ENCODE measurements at places on chromosomes 16 and 17.

GRCh38 chr17:596763-597644, 117.6 kb downstream of the VPS53 start:
- no peak for DNase-seq

DNA sequence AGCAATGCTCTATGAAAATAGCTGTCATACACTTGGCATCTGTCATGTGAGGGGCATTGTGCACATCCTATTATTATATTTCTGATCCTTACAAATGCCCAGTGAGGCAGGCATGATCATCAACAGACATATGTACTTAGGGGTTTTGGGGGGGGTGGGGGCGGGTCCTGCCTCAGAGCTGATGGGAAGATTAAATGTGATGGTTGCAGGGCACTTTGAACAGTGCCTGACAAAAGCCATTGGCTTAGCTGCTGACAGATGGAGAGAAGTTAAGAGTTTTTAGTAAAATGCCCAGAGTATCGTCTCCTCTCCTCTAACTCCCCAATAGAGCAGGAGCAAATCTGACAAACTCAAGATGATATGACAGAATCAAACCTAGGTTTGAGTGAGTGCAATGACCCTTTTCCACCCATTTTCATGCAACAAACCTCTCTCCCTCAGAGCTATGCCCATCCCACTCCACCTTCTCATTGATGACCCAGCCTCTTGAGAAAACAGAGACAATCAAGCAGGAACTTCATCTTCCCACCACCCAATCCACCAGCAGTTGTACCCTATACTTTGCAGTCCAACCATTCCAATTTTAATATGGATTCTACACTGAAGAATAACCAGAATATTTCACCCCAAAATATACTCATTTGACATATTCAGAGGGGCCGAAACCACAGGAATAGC, 4.8 kb downstream of the KLHL11 start:
- no peak for DNase-seq

DNA sequence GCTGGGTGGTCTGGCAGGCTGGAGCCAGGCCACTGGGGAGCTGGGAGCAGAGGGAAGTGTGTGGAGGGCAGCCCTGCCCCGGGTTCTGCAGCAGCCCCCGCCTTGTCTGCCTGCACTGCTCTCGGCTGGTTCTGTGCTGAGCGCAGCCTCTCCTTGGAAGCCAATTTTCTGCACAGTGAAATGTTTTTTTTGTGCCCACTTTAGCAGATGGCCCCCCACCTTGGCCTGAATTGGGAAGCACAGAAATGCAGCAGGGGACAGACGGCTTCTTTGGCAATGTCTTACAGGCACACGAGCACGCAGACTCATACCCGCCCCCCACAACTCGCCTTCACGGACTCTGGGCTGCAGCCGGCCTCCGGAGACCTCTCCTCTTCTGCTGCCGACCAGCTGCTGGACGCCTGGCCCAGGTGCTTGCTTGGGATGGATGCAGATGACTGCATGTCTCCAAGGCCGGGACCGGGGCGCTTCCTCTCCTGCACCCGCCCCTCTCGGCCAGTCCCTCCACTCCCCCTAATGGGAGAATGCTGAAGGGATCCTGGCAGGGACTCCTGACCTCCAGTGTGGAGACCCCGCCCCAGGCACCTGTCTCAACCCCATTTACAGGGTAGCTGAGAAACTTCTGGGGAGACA, 14.8 kb downstream of the NPTX1 start:
- DNase-seq, result no peak

DNA sequence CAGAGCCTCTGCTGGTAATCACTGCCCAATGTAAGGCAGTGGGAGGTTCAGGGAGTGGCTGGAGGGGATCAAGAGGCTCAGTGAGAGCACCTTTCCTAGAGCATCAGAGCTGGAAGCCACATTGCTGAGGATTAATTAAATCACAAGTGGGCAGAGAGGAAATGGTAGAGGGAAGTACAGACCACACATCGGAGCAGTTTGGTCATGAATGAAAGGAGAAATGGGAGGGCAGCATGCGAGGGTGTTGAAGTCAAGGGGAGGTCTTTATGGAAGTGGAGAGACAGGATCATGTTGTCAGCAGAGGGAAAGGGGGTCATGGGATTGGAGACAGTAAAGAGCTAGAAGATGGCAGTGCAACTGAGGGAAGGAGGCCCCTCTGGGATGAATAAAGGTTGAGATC, 2.3 kb downstream of the CCL17 start:
- no peak for DNase-seq

- DNase-seq, result no peak
Observed at GRCh38 chr17:64152428-64153125, 22.6 kb upstream of the ERN1 start.

DNA sequence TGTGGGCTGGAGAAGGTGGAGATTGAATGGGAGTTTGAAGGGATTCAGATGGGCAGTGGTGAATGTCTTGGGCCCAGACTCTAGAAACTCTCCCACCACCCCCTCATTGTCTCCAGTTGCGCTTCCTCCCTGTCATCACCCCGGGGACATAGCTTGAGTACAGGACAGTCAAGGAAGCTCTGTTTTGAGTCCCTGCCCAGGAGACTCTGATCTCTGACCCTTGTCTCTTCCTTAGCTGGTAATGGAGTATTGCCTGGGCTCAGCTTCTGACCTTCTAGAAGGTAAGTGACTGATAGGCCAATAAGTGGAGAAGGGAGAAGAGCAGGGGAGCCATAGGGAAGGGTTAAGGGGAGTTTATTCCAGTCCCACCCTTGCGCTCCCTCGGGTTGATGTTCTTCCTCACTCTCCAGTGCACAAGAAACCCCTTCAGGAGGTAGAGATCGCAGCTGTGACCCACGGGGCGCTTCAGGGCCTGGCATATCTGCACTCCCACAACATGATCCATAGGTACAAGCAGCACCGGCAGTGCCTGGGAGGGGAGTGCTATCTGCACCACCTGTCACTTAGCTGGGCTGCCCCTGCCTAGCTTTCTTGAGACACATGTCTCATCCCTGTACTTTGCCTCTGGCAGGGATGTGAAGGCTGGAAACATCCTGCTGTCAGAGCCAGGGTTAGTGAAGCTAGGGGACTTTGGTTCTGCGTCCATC, 5.0 kb downstream of the TAOK2 start:
- DNase-seq, result no peak

GRCh38 chr17:4597975-4598374, 13.6 kb downstream of the SMTNL2 start:
- no peak for DNase-seq

DNA sequence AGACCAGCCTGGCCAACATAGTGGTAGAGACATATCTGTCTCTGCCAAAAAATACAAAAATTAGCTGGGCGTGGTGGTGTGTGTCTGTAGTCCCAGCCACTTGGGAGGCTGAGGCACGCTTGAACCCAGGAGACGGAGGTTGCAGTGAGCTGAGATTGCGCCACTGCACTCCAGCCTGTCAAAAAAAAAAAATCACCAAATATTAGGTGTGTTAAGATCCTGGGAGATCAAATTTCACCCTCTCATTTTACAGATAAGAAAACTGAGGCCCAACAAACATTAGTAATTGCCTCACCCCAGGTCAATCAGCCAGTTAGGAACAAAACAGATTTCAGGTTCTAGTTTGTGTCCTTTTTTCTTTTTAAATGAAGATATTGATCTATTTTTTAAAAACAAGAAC, 116.7 kb downstream of the MSI2 start:
- DNase-seq, result no peak

- no peak for DNase-seq
Observed at GRCh38 chr17:27456681-27457359, 572 bp downstream of the KSR1 start.

DNA sequence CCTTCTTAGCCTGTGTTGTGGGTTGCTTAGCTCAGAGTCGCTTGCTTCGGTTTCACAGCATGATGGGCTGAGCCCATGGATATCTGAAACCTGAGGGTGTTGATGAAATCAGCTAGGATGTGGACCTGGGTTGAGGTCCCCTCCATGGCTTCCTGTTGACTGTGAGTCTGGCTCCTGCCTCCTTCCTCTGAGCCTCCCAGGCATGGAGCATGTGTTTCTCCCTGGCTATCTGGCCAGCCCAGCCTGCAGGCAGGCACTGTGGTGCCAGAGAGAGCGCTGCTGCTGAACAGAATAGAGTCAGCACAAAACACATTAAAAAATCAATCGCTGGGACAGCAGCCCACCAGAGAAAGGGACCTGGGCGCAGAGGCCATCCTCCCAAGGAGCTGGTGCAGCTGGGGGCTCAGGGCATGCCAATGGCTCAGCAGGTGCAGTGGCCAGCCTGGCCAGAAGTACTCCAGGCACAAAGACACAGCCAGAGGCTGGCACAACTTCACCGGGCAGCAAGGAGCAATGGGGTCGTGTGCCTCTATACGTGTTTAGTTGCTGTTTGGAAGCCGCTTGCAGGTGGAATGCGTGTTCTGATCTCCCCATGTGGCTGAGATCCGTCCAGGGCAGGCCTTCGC, 28.3 kb upstream of the GPRC5C start:
- no peak for DNase-seq

DNA sequence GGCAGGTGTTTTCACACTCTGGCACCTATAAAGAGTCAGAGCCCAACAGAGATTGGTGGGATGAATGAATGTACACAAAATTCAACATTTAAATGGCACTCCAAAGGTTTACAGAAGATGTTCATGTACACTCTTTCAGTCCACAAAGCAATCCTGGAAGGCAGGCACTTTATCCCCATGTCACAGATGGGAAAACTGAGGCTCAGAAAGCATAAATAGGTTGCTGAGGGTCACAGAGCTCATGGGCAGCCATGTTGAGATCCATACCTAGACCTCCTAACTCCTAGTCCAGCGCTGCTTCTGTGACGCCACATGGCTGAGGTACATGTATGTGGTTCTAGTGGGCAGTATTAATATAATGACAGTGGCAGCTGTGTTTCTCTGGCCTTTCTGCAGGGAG, 157.7 kb upstream of the LHX1 start:
- DNase-seq, result no peak

- DNase-seq, result peak; percentile 22
Observed at GRCh38 chr16:73724503-73724902, 572.1 kb upstream of the PSMD7 start.

DNA sequence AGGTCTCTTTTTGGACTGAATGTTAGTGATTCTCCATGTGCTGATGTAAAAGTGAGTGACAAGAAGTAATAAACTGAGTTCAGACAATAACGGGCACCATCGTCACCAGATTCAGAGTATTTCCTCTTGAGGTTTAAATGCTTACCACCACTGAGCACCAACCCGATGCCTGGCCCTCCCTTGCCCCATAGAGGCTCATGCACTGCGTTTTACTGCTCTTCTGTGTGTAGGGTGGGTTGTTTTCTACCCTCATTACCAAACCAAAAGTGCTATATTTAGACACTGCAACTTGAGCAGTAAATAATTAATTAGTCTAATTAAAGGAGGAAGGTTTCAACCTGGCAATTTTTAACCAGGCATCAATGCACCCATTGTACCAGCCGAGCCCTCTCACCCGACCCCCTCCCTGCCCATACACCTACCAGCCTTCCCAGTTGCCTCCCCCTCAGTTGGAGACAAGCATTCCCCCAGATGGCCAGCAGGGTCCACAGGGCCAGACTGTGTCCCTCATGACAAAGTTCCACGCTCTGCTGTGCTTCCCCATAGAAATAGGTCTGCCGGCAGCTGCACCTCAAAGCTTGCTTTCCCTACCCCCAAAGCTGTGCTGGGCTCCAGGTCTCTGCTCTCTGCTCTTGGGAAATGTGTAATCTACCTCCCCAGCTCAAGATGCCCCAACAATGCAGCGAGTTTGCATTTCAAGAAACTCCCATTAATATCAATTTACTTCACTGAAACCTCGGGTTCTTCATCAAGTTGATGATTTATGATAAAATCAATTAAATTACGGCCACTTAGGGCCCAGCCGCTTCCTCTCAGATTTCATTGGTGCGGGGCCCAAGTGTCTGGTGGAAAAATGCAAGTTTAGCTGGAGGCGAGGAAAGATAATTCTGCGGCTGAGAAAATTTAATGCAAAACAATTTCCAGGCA, 16.0 kb downstream of the HOXB4 start:
- no peak for DNase-seq

DNA sequence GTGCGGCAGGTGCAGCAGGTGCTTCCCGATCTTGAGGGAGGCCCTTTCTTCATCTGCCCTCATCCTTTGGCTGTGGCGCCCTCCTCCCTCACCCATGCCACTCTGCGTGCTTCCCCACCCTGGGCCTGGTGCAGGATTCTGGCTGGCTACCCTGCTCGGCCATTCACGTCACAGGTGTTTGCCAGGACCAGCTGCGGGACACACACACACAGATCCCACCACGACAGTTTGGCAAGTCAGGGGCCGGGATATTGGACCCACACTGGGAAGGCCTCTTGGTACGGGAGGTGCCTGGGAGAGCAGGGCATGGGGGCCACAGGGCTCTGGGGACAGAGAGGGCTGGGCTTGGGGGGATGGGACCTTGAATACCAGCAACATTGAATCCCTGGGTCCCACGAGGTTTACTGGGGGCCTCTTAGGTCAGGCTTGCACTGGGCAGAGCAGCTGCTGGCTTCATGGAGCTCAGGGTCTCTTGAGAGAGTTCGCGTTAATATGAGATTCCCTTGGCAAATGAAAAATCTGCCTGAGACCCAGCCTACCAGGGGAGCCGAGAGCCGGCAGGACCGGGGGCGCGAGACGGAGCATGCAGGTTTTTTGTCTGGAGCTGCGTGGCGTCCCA, 15.1 kb downstream of the ADCY7 start:
- DNase-seq, result no peak

All from vagina (tissue), 2 donors.